ENCODE measurements at places on chromosomes 4 and X.

DNA sequence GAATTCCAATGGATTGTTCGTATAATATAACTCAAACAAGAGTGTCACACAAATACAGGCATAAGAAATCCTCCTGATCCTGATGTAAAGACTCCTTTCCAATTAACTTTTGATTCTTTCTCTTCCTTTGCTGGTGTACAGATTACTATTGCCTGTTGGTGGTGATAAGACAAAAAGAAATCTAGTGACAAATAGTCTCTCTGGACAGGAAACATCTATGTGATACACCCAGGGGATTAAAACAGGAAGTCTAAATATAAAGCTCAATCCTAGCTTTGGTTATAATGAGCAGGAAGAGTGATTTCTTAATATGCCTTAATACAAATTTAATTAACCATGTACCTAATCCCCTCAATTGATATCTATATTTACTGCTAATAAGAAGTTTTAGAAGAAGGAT is 45.1 kb downstream of the ARHGEF6 start:
- no peak for DNase-seq

DNA sequence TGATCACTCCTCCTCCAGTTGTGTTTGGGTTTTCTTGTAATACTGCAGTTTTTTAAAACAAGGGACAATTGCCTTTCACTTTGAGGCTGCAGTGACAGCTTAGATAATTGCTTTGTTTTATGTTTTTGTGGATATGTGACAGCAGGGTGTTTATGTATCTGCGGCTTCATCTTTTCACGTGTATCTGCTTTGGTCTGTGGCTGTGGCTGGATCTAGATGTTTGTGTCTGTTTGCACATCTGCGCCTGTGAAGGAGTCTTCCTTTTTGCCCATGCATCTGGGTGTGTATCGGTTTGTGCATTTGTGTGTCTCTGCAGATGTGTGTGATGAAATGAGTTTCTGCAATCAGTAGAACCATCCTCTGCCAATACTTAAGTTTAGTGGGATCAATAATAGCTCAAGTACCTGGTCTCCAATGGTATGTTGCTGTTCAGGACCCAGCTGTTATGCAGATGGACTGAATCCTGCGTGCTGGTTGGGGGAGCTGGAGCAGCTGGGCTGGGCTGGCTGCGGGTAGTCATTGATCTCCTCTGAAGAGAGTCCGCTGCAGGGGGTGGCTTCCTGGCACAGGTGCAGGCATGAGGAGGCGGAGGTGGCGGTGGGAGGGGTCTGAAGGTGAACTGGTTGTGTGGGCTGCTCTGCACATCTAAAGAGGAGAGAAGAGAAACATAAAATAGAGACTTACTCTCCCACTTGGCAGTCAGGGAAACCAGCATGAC is 390.3 kb downstream of the SH2D1A start:
- DNase-seq = no peak

GRCh38 chr4:88757067-88757466 is 59.4 kb upstream of the NAP1L5 start:
- no peak for DNase-seq

DNA sequence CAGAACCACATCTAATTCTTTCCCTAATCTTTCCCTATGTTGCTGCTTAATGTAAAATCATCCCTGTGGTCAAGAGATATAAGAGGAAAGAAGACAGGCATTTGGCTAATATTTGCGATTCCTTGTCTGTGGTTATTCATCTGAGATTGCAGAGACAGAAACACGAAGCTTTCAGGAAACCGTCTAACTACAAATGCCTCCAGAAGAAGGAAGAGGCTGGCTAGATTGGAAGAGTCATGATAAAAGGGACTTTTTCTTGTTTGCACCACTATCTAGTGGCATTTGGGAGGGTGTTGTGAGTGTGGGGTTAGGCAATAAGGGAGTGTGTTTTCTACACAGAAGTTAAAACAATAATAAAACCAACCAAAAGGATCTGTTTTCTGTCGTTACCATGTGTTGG is 43.9 kb downstream of the TMEM154 start:
- DNase-seq = no peak

DNA sequence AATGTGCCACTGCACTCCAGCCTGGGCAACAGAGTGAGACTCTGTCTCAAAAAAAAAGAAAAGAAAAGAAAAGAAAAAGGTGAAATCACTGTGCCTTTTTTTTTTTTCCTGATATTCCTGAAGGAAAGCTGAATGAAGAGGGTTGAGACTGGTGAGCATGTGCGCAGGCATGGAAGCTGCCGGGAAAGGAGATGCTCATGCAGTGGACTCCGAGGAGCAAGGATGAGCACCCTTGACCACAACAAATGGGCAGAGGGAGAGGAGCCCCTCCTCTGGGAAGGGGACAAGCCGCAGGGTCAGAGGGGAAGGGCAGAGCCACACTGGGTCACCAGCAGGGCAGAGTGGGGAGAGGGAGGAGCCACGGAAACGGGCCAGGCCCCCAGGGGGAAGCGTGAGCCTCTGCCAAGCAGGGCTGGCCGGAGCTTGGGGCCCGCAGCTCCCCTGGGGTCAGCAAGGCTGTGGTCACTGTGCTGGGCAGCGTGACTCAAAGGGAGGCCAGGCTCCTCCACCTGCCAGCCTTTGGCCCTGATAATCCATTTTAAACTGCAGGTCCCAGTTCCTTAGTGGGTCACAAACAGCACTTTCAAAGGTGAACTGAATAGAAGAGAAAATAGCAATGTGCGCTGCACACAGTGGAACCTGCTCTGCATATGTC is 79.8 kb downstream of the NAT8L start:
- no peak for DNase-seq

DNA sequence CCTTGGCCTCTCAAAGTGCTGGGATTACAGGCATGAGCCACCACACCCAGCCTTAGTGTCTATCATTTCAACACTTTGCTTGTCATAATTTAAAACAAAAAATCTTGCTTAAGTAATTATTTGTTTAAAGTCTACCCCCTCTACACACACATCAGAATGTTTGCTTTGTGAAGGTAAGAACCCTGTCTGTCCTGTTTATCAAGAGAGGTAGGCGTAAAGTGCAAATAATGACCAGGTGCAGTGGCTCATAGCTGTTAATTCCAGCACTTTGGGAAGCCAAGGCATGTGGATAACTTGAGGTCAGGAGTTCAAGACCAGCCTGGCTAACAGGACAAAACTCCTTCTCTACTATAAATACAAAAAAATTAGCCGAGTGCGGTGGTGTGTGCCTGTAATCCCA is 326.7 kb upstream of the CLNK start:
- no peak for DNase-seq

- no peak for DNase-seq
These were observed 12.5 kb downstream of the KLHL15 start for GRCh38 chrX:24014388-24015018.

- no peak for DNase-seq
These were observed 68.3 kb upstream of the DDX3X start for GRCh38 chrX:41265615-41266014.

GRCh38 chr4:108003982-108004515 is 14.4 kb downstream of the HADH start:
- no peak for DNase-seq

- no peak for DNase-seq
These were observed 9.3 kb downstream of the DIPK2B start for GRCh38 chrX:45191383-45191782.

- no peak for DNase-seq
These were observed 267.4 kb downstream of the IL1RAPL1 start for GRCh38 chrX:28854637-28855036.

GRCh38 chrX:119755981-119756533 is 2.3 kb upstream of the SOWAHD start:
- no peak for DNase-seq

DNA sequence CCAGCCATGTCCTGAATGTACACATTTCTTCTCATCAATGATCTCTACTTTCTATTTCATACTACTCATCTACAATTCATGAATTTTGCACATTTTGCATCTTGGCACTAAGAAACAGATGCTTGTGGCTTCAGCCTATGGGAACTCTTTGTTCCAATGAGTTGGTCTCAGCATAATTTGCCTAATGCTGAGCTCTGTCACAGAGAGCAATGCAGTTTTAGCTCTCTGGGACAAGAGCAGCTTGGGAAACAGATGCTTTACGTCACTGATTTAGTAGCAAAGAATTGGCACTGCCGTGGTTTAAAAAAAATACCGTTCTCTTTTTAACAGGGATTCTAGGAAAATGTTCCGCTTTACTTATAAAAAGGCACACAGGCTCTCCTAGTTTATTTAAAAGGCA is 162.4 kb downstream of the WDFY3 start:
- DNase-seq = no peak
